ENCODE measurements at places on chromosomes 12 and 14. TPM values are rescaled to one million over a fixed set of nuclear protein-coding genes. Genes with fewer than 3 reads are reported as not detected.

KRT71 gene
- not detected for total RNA-seq

ARID4A gene
- 4.1 TPM for total RNA-seq

DLK1 gene
- total RNA-seq: 8.2 TPM

SSPN gene
- 2.9 TPM for total RNA-seq

BLOC1S1 gene
- total RNA-seq: 124 TPM

TGM1 gene
- total RNA-seq: not detected

OLR1 gene
- not detected for total RNA-seq

KRT8 gene
- not detected for total RNA-seq

OR6C74 gene
- total RNA-seq: not detected

ADAM20 gene
- 0.05 TPM for total RNA-seq

KRT7 gene
- total RNA-seq: not detected

SERPINA12 gene
- not detected for total RNA-seq

ZNF385A gene
- total RNA-seq: 1.1 TPM

DHRS1 gene
- total RNA-seq: 0.82 TPM

AQP2 gene
- total RNA-seq: not detected

INSM2 gene
- total RNA-seq: 0.27 TPM

OR10A7 gene
- not detected for total RNA-seq

GALNT4 gene
- 5.7 TPM for total RNA-seq

KCNK10 gene
- total RNA-seq: 0.69 TPM

IGFBP6 gene
- total RNA-seq: 1.9 TPM

WNT1 gene
- not detected for total RNA-seq

NRDE2 gene
- total RNA-seq: 9.8 TPM

TEAD4 gene
- 11.9 TPM for total RNA-seq

TIMELESS gene
- total RNA-seq: 7.7 TPM

POLE gene
- 23.2 TPM for total RNA-seq

CABP1 gene
- total RNA-seq: 1.2 TPM

XPOT gene
- 154 TPM for total RNA-seq

B4GALNT1 gene
- 11.2 TPM for total RNA-seq
